ENCODE measurements at places on chromosomes 5 and 9.

DNA sequence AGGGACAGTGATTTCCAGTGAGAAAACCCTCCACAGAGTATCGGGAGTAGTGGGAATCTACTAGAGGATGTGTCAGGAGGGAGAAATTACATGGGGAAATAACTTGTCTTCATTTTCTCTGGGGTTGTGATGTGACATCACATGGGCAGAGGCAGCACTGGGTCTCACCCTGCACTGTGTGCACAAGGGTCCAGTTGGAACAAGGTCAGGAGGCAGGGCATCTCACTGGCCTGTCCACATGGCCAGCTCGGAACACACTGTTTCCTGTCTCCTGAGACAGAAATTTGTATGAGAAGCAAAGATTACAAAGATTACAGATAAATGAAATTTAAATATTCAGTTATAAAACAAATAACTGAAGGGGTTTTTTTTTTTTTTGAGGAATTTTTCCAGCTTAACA, 62.6 kb upstream of the ECM2 start:
- DNase-seq = no peak

DNA sequence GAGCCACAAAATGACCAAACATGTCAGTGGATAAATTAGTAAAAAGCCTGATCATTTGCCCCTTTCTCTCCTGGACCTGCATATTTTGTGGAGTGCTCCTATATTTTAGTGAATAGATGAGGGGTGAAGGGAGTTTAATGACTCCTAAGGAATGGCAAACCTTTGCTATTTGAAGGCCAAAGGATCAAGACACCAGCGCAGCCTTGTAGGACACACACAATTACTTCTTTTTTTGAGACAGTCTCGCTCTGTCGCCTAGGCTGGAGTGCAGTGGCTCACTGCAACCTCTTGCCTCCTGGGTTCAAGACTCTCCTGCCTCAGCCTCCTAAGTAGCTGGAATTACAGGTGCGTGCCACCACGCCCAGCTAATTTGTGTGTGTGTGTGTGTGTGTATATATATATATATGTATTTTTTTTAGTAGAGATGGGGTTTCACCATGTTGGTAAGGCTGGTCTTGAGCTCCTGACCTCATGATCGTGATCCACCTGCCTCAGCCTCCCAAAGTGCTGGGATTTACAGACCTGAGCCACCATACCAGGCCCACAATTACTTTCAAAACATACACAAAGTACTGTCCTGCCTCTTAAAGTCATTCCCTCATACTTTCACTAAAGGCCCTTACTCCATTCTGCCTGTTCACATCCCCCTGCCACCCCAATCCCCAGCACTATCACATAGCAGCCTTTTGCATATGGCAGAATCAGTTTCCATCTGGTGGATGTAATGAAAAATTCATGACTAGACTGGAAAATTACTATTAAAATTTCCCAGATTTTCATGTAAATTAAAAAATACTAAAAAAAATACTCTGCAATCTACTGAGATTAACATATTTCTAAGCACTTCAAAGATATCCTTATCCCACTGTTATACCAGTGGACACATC, 60.4 kb downstream of the CSNK1A1 start:
- no peak for DNase-seq

DNA sequence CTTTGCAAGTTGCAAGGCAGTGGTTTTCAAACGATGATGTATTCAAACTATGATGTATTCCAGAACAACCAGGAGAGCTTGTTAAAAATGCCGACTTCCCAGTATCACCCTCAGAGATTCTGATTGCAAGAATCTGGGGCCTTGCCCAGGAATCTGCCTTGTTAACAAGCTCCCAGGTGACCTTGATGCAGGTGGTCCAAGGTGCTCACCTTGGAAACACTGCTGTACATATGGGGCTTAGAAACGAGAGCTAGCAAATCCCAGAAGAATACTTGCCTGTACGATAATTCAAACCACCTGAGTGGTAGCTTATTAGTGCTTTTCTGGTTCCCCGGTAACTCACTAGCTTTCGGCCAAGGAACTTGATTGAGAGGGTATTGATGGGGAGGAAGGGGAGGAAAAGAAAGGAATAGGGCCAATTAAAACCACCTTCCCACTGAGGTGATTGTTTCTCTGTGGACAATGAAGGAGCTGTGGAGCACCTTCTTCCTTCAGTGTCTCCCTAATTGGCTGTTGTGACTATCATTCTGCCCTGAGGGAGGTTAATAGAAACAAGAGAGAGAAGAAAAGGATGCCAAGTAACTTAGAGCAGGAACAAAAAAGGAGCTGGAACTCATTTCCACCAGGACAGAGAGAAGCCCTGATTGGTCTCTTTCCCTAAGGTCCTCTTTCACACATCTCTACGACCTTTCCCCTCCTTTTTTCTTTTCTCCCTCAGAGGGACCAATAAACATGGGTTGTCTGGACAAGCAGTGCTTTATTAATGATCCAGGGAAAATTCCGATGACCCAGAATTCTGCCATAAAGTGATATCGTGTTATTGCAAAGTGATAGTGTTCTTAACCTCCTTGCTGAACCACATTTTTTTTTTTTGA, 218.8 kb downstream of the TMEM167A start:
- DNase-seq = no peak

- no peak for DNase-seq
Observed at GRCh38 chr5:176342766-176343458, 18.7 kb downstream of the KIAA1191 start.

GRCh38 chr5:58318468-58318867, 141.4 kb downstream of the PLK2 start:
- DNase-seq = no peak

DNA sequence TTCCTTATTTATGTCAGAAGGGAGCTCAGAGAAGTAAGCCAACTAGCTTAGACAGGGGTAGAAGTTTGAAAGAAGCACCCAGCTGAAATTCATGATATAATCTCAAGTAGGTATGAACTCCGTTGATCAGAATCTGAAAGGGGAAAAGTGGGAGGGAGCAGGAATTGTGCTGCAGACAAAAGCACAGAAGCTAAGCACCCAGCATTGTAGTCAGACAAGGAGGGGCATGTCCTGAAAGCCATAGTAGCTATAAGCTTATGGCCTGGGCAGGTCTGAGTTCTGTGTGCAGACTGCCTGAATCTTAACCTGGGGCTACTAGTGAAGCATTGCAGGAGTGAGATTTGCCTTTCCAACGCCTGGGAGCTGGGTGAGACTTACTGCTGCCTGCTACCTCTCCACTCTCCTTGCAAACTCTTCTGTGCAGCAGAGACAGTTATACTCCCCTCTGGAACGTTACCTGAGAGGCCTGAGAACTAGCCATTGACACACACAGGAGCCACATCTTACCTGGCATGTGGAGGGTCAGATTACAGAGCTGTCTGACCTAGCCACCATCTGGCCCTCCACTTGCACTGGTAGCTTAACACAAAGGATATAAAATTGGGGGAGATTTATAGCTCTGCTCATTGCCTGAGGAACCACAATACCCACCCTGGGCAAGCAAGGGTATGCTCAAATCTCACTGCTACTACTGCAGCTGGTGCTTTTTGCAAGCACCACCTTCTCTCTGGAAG, 9.8 kb upstream of the CYLC2 start:
- DNase-seq = no peak

DNA sequence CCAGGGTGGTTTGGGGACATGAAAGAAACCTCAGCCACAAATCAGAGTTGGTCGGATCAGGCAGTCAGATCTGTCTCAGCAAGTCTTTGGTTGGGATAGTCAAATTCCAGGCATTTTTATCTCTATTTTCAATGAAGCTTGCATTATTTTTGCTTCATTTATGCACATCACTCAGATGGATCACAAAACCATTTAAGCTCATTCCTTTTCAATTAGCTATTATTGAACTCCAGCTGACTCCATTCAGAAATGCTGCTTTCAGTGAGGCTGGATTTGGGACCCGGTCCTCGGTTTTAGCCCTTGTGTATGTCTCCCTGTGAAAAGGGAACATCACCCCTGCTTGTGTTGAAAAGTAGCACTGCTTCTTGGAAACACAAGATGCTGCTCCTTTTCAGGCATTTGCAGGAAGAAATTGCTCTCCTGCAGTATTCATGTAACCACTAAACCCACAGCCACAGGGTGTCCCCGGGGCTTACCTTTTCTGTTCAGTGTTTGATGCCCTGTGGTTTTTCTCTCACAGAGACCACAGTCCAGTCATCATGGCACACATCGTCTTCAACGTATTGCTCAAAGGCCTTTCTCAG, 232.9 kb downstream of the NFIB start:
- DNase-seq = no peak

GRCh38 chr5:153891394-153891793, 147.3 kb downstream of the FAM114A2 start:
- DNase-seq = no peak

DNA sequence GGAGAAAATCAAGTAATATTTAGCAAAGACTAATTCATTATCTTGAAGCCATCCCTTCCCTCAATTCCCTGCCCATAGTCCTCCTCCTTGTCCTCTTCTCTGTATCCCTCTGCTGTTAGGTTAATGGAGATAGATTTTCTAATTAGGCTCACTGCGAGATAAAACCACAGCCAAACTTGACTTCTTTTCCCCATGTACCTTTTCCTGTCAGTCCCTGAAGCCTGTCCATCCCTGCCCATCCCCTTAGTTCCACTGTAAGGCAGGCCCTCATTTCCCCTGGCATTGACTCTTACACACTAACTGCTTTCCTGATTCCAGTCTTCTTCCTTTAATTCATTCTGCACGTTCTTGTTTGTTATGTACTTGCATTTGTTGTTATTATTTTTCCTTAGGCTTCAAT, 1.2 kb downstream of the TLR4 start:
- DNase-seq = no peak

GRCh38 chr9:27755846-27756245, 182.6 kb upstream of the C9orf72 start:
- DNase-seq = no peak

GRCh38 chr9:95760791-95761190, 114.7 kb upstream of the ERCC6L2 start:
- no peak for DNase-seq

GRCh38 chr9:1284727-1285126, 234.6 kb downstream of the DMRT2 start:
- no peak for DNase-seq

DNA sequence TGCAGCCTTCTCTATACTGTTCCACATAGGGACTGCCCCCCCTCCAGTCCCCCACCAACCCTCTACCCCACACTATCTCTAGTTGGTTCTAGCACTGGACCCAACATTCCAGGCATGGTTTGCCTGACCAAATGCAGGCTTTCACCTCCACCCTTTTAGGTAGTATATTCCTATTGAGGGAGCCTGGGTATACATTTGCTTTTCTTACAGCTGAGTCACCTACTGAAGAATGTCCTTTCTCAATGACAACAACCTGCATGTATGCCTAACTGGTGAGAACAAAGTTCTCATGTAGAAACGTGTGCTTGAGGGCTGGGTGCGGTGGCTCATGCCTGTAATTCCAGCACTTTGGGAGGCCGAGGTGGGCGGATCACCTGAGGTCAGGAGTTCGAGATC, 8.2 kb downstream of the TNIP1 start:
- DNase-seq = no peak

- DNase-seq = peak; percentile 75
Observed at GRCh38 chr9:128917151-128917849, 3.5 kb upstream of the PHYHD1 start.

All from anterior cingulate cortex (tissue), 58 donors.